Activated CD8-positive, alpha-beta memory T cell treated with anti-CD3 and anti-CD28 coated beads for 4 hours (primary cell): ENCODE measurements at places on chromosomes 6 and 20.

DNA sequence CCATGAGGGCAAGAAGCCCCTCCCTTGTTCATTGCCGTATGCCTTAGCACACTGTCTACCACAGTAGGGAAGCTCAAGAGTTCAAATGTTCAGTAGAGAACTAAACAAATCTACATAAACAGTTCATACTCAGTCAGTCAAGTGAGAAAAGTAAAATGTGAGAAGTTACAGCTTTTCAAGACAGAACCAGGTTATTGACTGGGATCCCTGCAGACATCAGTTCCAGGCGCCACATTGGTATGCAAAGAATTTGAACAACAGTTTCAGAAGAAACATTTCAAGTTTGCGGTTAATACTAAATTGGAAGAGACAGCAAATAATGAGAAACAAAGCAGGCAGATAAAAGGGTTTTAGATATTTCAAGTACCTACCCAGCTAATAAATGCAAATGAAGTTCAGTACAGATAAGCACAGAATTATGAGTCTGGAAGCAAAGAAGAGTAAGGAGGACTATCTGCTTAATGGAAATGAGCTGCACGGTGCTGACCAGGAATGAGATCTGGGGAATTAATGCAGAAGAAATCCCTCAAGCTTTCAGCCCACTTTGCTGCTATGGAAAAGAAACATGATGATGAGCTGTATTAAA lies 246.2 kb downstream of the HACE1 start:
- no peak for DNase-seq

DNA sequence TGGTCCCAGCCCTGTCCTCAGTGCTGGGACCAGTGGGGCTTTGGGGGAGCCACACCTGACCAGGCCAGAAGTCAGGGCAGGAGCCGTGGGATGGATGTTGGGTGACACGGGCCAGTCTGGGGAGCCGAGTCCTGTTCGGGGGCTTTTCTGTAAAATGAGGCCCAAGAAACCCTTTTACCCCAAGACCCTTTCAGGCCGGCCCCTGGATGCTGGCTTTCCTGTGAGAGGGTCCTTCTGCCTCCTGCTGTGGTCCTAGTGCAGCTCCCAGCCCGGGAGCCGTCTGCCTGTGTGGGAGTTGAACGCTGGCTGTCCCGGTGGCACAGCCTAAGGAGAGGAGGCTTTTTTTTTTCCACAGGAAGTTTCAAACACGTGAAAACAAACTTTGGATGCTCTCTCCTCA lies 123.2 kb downstream of the TMEM242 start:
- DNase-seq = no peak

DNA sequence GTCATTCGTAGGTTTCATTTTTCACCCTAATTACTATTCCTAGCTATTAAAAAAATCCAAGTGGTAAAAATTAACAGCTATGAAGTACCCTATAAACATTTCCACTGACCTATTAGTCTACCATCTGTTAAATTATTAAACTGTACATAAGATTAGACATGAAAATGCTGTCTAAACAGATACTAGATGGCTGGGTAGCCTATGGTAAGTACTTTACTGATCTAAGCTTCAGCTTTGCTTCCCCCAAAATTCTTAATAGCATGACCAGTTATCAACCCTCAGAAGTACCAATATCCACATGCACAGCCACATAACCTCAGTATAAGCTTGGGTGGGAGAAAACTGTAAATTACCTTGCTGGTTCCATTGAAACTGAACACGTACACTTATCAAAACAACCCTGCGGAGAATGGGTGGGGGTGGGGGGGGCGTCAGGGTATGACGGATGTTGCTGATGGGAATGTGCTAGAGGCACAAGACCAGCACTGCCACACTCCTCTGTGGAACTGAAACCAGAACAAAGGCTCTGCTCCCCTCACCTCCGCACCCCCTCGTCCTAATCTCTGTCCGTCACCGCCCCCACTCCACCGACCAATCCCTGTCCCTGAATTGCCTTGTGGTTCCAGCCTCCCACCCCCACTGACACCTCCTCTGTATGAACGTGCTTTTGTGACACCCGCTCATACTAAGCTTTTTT lies 45.3 kb downstream of the B4GALT5 start:
- DNase-seq = peak; percentile 71

- DNase-seq = no peak
Observed at GRCh38 chr20:60465993-60466686, 507.9 kb downstream of the CDH26 start.

DNA sequence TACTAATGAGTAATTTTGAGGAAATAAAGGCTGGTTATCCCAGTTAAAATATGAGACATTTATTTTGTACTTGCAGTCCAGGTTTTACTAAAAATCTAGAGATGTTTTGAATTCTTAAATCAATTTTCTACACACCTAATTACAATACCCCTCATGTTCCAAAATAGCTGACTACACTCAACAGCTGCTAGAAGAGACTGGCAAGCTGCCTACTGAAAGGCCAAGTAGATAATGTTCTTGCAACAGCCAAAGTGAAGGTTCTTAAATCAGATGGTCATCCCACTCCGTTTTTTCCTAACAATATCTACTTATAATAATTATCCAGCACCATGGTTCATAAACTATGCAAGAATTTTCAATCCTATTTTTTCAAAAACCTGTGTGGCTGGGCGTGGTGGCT lies 69.0 kb downstream of the DTNBP1 start:
- DNase-seq = no peak

GRCh38 chr20:20736303-20736702 lies 23.9 kb upstream of the RALGAPA2 start:
- no peak for DNase-seq

DNA sequence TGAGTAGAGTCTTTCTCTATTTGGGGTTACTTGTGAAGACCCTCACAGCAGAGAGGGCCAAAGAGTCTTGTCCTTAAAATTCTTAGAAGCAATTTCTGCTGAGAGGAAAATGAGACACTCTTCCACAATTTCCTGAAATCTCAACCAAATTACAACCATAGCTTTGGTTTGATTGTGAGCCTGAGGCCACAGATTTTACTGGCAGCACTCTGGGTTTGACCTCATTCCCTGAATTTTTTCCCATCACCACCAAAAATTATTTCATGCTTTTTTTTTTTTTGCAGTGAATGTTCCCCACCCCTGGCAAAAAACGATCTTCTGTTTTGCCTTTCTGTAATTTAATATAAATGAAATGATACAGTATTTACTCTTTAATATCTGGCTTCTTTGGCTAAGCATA lies 125.5 kb downstream of the THEMIS start:
- no peak for DNase-seq

GRCh38 chr20:48282591-48283228 lies 497.4 kb upstream of the SULF2 start:
- no peak for DNase-seq

DNA sequence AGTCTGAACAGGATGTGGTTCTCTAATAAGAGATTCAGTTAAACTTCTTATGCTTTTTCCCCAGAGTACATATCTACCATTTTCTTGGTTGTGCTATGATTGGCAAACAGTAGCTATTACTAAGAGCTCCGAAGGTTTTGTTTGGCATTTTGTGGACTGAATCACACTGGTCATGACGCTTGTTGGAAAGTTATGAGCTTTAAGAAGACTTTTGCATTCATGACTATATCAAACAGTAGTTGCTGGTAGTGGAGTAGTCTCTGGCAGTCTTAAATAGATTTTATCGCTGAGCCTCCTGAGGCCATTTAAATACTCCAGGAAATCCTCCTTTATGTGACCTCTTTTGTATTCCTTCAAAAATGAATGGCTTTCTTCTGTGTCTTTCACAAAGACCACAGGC lies 40.8 kb downstream of the CCDC170 start:
- DNase-seq = no peak

GRCh38 chr6:137043710-137044365 lies 927 bp downstream of the IL20RA start:
- DNase-seq = no peak

DNA sequence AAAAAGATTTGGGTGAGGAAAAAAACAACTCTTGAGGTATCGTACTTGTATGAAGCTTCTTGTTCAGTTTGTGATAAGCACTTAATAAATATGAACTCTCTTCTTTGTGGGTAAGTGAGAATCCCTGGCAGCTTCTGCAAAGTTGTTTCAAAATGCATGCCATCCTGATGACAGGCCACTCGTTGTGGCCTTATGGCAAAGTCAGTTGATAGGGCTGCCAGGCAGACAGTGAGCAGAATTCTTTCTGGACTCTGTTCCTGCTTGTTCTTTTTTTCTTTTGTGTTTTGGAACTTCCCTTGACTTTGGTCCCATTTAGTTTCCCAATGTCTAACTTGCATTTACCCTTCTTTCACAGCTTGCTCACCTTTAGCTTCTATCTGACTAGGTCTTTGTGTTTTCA lies 983.5 kb upstream of the FLRT3 start:
- no peak for DNase-seq

DNA sequence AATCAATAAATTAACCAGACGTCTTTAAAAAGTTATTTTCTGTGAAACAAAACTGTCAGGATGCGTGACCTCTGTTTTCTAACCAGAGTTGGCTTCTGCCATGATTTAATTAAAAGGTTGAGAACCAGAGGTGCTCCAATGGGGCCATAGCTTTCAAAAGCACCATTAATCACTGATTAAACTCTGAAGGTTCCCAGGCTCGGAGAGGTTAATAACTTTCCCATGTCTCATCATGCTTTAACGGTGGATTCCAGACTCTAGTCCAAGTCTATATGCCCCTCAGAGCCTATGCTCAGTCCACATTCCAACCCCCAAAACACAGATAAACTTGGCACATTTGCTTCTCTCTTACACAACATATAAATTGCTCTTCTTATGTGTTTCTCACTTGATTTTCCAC lies 95.5 kb downstream of the SNAP91 start:
- no peak for DNase-seq

DNA sequence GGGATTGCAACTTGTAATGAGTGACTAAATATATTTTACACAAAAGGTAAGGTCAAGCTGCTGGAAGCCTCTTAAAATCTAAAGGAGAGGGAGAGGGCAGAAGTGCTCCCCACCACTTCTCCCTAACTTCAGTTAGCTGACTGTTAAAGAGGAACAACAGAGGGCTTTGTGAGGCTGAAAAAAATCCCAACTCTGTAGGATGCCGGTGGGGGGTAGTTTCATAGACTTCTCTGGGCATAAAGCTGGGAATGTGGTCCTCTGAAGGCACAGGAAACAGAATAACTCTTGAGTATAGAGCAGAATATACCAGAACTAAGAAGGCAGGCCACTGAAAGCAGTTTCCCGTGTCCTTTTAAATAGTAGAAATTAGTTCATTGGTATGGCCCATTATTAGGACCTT lies 71.6 kb downstream of the KIF6 start:
- DNase-seq = no peak

DNA sequence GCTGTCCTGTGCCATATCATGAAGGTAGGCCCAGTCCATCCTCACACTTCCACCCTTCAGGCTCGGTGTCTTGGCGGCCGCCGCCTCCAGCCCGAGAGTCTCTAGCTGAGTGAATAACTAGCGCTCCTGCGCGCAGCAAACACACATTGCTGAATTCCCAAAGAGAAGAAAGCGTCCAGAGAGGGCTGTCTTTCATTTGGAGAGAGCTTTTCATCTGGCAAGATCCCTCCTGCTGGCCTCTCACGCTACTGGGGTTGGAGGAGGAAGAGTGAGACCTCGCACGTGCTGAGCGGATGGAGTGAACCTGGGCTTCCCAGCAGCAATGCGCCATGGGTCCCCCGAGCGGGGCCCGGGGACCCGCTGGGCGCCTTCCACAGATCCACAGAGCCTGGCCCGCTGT lies 73.2 kb downstream of the NCR2 start:
- DNase-seq = no peak
